Stimulated activated CD4-positive, alpha-beta T cell treated with anti-CD3 and anti-CD28 coated beads, Interleukin-2, amount 100 ng/mL, for 48 hours (primary cell): ENCODE measurements at places on chromosomes 12 and 14.

DNA sequence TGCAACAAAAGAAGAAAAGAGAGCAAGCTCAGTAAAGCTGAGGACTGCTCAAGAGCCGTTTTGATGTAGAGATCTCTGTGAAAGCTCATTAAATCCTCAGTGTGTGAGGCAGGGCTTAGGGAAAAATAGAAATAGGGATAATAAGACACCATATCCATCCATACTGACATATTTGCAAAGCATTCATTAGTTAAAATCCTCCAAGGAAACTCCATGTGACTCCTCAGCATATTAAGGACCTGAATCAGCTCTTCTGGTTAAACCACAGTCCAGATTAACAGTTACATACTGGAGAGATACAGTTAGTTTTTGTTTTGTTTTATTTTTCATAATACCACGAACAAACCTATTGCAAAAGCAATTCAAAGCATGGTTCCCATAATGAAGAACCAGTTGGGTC is 288.2 kb downstream of the PAWR start:
- DNase-seq = no peak

DNA sequence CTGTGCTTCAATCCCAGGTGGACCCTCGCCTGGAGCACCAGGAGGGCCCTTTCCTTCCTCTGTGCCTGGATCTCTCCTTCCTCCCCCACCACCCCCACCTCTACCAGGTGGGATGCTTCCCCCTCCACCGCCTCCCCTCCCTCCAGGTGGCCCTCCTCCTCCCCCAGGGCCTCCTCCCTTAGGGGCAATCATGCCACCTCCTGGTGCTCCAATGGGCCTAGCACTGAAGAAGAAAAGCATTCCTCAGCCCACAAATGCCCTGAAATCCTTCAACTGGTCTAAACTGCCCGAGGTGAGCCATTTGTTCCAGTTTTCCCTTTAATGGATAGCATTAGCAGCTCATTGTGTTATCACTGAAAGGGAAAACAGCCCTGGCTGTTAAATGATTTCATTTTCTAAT is 134.0 kb downstream of the GPR135 start:
- DNase-seq = no peak

DNA sequence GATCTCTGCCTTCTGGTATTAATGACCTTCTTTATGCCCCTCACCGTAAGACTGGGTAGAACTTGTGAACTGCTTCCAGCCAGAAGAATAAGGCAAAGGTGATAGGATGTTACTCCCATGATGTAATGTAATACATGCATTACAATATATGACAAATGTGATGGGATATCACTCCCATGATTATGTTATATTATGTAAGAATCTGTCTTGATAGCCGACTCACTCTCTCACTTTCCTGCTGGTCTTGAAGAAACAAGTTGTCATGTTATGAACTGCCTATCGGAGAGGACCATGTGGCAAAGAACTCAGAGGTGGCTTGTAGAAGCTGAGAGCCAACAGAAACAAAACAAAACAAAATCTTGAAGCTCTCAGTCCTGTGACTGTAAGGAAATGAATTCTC is 30.6 kb upstream of the OSBPL8 start:
- no peak for DNase-seq

GRCh38 chr12:50787618-50788017 is 23.7 kb downstream of the ATF1 start:
- no peak for DNase-seq
